ENCODE measurements at places on chromosomes 5 and 9.
A peak's percentile ranks its signal among the peaks of the same experiment; 100 is the strongest.

DNA sequence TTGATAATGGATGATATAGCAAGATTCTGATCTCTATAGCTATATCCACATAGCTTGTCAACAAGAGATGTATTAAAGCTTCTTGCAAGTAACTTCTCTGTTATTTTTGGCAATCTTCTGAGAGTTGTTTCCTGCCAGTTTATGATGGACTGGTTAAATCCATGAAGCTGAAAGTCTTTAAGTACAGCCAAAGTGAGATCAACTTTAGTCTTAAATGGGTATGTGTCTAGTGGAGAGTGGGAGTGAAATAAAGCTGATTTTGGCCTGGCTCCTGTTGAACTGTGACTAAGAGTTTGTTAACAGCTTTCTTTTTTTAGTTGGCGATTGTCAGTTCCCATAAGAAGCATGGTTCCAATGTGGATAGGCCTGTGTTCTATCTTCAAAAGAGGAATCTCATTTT is 350.9 kb upstream of the PCSK5 start:
- peak; percentile 1 for DNase-seq

GRCh38 chr9:91546574-91546973 is 122.9 kb upstream of the NFIL3 start:
- no peak for DNase-seq

- no peak for DNase-seq
Measured at GRCh38 chr5:337563-338130, 16.1 kb downstream of the AHRR start.

- no peak for DNase-seq
Measured at GRCh38 chr9:92492781-92493401, 10.6 kb upstream of the ASPN start.

DNA sequence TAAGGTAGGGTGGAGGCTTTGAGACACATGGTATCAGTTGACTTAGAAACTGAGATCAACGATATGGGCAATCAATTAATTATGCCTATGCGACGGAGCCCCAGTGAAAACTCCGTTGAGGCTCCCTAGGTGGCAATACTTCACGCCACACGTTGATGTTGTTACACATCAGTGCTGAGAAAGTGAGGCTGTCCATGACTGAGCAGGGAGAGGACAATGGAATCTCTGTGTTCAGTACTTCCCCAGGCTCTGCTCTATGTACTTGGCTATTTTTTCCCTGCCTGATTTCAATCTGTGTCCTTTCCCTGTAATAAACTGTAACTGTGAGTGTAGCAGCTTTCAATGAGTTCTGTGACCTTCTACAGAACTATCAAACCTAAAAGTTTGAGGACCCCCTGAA is 211.7 kb downstream of the SNCAIP start:
- no peak for DNase-seq

DNA sequence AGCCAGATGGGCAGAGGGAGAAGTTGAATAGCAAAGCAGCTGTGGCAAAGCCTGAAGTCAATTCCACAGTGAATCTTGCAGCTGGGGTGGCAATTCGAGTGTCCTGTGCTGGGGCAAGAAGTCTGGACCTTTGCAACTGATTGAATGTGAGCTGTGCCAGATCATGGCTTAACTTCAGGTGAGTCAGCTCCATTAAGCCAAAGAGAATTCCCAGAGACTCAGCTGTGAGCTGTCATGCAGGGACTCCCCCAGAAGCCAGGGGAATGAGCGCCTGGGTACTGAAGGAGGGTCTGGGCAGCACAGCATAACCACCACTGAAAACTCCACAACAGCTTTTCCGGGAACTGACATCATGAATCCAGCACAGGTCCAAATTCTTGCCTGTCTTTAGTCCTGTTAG is 153.5 kb upstream of the TRPC7 start:
- no peak for DNase-seq

DNA sequence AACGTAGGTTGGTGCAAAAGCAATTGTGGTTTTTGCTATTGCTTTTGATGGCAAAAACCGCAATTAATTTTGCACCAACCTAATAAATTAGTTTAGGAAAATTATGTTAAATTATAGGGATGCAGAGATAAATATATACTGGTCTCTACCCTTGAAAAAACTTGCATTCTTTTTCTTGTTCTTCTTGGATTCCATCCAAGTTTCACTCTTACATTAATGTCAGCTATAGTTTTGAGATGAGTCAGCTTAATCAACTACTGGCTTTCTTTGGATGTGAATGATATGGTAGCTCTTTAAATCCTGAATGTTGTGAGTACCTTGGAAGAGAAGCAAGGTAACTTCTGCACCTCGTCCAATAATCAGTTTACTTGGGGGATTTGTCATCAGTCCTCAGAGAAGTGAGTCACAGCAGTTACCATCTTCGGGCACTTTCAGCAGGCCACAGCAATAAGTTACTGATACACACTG is 549.0 kb upstream of the ZNF608 start:
- DNase-seq, result no peak

DNA sequence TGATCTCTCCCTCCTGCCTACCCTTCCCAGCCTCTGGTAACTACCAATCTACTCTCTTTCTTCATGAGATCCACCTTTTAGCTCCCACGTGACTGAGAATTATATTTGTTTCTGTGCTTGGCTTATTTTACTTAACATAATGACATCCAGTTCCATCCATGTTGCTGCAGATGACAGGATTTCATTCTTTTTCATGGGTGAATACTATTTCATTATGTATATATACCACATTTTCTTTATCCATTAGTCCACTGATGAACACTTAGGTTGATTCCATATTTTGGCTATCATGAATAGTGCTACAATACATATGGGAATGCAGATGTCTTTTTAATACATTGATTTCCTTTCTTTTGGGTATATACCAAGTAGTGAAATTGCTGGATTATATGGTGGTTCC is 35.5 kb upstream of the ZNF366 start:
- no peak for DNase-seq

GRCh38 chr5:115348175-115348574 is 51.7 kb upstream of the CCDC112 start:
- DNase-seq, result no peak

DNA sequence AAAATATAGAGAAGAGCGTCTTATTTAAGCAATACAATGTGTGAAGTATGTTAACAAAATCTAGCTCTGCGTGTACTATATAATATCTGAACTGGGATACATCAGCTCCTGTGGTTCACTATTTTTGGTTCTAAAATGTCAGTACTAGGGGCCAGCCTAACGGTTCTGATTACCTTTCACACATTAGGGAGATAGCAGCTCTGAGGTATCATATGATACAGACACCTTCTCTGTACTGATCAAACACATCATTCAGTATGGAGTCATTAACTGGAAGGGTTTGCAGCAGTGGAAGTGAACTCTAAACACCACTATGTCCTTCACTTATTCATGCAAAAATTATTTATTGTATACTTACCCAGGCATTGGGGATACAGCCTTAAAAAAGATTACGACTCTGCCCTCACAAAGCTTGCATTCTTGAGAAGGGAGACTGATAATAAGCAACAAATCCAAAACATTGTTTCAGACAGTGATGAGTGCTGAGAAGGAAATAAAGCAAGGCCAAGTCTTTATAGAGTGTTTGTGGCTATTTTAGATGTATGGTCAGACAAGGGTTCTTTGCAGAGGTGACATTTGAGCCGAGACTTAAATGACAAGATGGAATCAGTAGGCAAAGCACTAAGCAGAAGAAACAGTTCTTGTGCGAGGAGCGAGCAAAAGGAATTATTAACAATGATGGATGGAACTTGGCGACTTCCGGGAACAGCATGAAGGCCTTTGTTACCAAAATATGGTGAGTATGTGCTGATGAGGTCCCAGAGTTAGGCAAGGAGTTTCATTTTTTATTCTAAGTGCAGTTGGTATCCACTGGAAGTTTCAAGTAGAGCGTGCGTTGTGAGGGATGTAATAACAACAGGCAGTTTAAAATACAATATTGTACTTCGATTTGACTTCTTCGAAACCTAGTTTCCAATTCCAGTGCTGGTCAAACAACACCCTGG is 1.8 kb upstream of the LNPEP start:
- no peak for DNase-seq

- no peak for DNase-seq
Measured at GRCh38 chr5:30574761-30575160, 618.7 kb upstream of the CDH6 start.

DNA sequence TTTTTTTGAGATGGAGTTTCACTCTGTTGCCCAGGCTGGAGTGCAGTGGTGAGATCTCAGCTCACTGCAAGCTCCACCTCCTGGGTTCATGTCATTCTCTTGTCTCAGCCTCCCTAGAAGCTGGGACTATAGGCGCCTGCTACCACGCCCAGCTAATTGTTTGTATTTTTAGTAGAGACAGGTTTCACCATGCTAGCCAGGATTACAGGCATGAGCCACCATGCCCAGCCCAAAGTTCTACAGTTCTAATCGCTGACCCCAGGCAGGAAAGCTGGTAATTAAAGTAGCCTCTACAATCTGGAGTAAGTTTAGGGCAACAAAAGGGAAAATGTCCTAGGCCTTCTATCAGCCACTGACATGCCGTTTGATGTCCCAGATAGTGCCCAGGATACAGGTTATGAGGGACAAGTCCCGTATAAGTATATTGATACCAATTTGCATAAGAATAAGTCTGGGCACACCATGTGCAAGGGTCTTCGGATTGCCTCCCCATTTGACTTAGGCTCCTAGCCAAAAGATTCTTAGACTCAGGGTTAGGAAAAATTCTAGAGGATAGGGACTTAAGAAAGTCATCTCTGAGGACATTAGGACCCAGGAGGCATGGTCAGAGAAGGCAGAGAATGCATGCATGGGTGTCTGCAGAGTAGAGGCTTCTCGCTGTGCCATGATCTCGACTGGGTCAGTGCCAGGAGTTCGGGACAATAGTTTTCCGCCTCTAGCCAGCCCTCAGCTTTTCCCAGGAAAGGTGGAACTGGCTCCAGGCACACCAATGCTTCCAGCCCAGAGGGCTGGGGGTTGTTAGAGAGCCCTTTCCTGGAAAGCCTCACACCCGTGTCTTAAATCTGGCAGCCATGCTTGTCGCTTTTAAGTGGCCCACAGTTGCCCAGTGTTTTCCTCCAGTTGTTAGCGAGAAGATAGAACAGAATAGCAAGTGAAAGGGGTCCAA is 1111.1 kb downstream of the TAF11L14 start:
- DNase-seq, result no peak

GRCh38 chr9:85516455-85516854 is 225.3 kb downstream of the AGTPBP1 start:
- no peak for DNase-seq

- peak; percentile 15 for DNase-seq
Measured at GRCh38 chr5:28766565-28767158, 1728.3 kb upstream of the CDH9 start.

Data from hindlimb muscle (tissue), 1 donor.